HFFc6 (cell line): ENCODE measurements at places on chromosomes 2 and 18. TPM values are rescaled to one million over a fixed set of nuclear protein-coding genes. Genes with fewer than 3 reads are reported as not detected.

ASB3 gene
- 17.7 and 18.4 TPM in 2 replicates for total RNA-seq

DNA sequence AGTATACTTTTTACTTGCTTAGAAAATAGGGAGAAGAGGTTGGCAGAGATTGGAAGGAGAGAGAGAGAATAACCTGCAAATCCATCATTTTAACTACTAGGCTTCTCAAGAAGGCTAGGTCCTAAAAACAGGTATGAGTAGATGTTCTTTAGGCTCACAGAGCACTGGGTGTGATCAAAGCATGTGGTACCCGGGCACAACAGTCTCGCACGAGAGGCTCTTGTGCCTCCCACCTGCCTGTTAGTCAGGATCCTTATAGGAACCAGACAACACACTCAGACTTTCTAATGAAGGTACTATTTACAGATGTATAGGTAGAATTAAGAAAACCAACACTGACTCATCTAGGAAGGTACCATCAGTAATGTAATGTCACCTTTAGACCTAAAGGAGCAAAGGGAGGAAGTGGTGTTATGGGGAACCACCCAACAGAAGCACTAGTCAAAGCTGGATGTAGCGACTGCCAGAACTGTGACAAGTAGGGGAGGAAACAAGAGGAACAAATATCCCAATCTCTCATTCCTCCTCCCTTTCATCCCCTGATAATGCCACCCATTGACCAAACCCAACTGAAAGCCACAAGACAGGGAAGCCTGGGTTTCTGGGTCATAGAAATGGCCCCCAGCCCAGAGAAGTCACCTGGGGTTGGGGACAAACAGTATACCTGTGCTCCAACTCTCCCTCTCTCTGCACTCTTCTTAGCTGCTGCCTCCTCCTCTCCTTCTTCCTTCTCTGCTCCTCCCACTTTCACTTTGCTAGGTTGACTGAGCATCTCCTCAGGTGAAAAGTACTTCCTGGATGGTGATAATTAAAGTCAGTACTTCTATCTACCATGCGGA lies 16.0 kb upstream of the MARCHF4 start:
- no peak for DNase-seq

DNA sequence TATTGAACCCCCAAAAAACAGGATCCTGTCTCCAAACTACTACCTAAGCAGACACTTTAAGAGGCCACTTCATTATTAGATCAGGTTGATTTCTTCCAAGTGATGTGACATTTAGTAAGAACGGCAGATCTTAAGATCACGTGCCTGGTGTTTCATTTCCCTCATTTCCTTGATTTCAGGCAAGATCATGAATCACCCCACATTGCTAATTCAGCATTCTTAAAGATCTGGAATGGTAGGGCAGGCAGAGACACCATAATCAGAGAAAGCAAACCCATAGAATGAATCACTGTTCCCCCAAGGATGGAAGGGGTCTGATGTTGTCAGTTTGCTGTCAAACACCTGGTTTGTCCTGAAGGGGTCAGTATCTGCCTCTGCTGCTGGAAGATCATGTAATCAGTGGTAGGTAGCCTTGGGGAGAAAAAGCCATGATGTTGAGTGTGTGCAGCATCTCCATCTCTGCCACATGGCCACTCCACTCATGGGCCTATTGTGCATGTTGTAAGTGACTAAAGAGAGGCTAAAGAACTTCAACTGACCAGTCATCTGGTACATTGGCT lies 133.9 kb downstream of the ARHGAP15 start:
- DNase-seq, result no peak

DNA sequence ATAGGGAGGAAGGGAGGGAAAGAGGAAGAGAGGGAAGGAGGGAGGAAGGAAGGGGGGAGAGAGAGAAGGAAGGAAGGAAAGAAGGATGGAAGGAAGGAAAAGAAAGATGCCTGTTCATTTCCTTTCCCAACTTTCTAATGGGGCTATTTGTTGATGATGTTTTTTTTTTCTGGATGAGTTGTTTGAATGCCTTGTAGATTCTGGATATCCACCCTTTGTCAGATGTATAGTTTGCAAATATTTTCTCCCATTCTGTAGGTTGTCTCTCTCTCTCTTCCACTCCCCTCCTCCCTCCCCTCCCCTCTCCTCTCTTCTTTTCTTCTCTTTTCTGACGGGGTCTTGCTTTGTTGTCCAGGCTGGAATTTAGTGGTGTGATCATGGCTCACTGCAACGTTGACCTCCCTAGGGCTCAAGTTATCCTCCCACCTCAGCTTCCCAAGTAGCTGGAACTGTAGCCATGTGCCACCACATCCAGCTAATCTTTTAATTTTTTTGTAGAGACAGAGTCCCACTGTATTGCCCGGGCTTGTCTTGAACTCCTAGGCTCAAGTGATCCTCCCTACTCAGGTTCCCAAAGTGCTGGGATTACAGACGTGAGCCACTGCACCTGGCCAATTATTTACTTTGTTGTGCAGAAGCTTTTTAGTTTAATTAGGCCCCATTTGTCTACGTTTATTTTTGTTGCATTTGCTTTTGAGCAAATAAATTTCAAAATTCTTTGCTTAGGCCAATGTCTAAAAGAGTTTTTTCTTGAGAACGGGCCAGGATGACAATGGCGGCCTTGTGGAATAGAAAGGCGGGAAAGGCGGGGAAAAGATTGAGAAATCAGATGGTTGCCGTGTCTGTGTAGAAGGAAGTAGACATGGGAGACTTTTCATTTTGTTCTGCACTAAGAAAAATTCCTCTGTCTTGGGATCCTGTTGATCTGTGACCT lies 57.3 kb upstream of the FAM117B start:
- DNase-seq, result no peak

ASXL3 gene
- not detected in 2 replicates for total RNA-seq

- peak; percentile 53 for DNase-seq
These were observed 10.7 kb upstream of the ADCY3 start for GRCh38 chr2:24930768-24931167.

- peak; percentile 56 for DNase-seq
These were observed 87.3 kb downstream of the PDK1 start for GRCh38 chr2:172643142-172643541.

TIGD1 gene
- 2.9 to 3.2 TPM (median 2.9 TPM) in 3 replicates for total RNA-seq

SKOR2 gene
- not detected in 3 replicates for total RNA-seq

GRCh38 chr2:66691031-66691965 lies 256.4 kb downstream of the MEIS1 start:
- DNase-seq, result no peak

GAREM2 gene
- total RNA-seq, result not detected in 3 replicates

IL18R1 gene
- not detected in 3 replicates for total RNA-seq

ALPI gene
- not detected in 2 replicates for total RNA-seq

- no peak for DNase-seq
These were observed 37.5 kb downstream of the MAP4K3 start for GRCh38 chr2:39399570-39399969.

B3GNT2 gene
- total RNA-seq, result 14.7 to 15.8 TPM (median 15.3 TPM) in 3 replicates

GRCh38 chr2:233686928-233687327 lies 5.2 kb downstream of the UGT1A7 start:
- no peak for DNase-seq

DNA sequence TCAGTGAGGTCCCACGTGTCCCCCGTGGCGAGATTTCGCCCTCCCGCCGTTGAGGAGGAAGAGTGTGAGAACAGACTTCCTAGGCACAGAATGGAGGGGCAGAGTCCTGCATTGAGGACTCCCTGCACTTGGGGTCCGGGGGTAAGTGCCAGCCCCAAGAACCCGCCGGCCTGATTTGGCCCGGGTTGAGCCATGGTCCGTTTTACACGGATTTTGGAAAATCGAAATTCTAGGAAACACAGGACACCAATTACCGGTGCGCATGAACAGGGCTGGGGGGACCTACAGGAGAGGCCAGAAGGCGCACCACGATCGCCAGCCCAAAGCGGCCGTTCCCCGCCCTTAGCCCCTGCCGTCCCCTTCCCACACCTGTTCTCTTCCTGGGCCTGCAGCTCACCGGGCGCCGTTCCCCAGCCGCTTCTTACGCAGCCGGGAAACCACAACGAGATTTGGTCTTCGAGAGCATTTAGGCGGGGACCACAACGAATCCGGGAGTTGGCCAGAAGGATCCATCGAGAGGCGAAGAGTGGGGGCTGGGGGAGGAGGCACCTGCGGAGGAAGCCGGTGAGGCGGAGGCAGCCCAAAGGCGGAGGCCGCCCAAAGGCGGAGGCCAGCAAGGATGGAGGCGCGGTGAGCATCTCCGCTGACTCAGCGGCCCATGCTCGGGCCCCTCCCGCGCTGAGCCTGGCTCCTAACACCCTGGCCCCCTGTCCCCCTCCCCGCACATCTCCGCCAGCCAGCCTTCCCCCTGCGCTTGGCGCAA lies 464 bp upstream of the TLX2 start:
- no peak for DNase-seq

RIT2 gene
- total RNA-seq, result not detected in 3 replicates

RFTN2 gene
- total RNA-seq, result 0.16 TPM in 1 of 2 replicates, not detected in the other

DNA sequence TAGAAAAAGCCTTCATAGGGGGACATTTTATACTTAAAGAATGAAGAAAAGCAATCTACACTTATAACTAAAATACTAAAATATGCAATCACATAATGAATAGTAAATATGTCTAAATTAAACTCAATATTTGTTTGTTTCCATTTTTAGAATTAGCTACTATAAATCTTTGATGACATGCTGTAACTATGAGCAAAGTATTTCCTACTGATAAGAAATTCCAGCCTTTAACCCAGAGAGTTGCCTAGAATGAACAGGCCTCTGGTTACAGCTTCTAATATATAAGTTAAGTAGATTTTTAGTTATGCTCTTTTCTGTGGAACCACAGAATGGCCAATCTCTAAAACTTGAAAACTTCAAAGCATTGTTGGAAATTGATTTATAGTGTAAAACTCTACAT lies 1465.6 kb upstream of the ZEB2 start:
- DNase-seq, result no peak

DNA sequence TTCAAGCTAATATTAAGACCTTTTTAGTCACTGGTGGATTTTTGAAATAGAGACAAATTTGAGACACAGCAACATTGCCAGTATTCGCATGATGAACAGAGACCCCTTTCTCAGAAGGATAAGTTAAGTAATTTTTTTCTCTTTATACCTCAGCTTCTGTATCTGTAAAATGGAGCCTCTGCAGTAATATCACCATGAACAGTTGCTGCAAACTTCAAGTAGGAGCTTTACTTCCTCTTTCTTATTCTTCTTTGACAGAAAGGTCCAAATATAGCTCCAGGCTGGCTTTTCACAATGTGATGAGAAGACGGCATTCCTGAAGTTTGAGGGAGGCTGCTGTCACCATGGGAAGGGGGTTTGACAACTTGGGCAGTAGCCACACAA lies 158.7 kb downstream of the TDRD15 start:
- no peak for DNase-seq

DNA sequence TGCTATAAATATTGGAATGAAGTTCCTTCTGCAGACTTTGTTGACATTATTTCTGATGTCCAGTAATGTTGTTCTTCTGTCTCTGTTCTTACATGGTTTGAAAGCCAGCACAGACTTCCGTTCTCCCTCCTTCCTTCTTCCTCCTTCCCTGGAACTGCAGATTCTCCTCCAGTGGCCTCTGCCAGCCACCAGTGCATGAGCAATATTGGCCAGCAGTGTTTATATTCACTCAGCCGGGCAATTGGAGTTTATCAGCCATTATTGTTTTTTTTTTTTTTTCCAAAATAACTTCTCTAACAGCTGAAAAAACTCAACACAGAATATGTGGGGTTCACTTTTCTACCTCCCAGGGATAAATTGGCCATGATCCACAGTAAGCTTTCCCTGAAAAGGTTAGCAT lies 86.8 kb downstream of the ADCYAP1 start:
- no peak for DNase-seq

GRCh38 chr2:33275689-33276444 lies 200.6 kb upstream of the RASGRP3 start:
- peak; percentile 58 for DNase-seq

DNA sequence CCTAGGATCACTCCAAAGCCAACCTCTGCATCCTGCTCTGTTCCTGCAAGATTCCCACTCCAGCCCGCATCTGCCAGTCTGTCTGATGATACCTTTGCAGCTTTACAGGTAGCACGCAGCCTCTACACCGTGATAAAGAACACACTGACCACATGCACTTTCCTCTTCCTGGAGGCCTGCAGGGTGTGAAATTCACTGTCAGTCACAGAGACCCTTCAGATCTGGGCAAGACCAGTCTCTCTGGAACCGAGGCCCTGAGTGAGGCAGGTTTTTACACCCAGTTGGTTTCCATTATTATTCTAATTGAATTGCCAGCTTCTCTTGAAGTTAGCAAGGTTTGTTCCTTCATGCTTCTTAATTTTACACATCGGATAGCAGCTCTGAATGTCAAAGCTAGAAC lies 30.5 kb upstream of the TWIST2 start:
- no peak for DNase-seq

DNA sequence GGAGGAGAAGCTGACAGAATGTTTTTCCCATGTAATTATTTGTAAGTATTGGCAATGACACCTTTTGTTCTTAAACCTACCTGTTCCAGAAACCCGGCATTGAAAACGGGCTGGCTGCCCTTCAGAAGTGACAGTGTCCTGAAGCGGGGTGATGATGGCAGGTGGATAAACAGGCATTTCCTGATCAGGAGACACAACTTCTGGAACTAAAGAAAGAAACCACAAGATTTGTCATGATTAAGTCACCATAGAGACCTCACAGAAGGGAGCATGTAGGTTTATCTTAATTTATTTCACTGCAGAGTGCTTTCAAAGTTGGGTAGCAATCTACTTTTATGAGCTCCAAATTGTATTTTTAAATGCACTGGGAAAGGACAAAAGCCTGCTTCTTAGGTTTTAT lies 43.1 kb downstream of the TTN start:
- no peak for DNase-seq

UGT1A9 gene
- not detected in 3 replicates for total RNA-seq

ABHD1 gene
- not detected in 3 replicates for total RNA-seq

DPP10 gene
- not detected in 3 replicates for total RNA-seq

DNA sequence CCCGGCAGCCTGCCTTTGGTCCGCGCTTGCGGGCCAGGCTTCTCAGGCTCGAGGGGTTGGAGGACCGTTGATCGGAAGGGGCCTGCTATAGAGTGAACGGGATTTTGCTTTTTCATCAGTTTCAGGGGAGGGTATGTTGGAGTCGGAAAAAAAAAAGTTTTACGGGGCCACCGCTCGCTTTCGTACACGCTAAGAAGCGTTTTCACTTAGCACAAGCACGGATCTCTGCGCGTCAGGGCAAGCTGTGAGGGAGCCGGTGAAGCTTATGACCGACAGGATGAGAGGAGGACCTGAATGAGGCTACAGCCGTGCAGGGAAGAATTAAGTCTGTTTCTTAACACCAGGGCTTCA lies 443 bp downstream of the CPSF3 start:
- DNase-seq, result no peak

DNA sequence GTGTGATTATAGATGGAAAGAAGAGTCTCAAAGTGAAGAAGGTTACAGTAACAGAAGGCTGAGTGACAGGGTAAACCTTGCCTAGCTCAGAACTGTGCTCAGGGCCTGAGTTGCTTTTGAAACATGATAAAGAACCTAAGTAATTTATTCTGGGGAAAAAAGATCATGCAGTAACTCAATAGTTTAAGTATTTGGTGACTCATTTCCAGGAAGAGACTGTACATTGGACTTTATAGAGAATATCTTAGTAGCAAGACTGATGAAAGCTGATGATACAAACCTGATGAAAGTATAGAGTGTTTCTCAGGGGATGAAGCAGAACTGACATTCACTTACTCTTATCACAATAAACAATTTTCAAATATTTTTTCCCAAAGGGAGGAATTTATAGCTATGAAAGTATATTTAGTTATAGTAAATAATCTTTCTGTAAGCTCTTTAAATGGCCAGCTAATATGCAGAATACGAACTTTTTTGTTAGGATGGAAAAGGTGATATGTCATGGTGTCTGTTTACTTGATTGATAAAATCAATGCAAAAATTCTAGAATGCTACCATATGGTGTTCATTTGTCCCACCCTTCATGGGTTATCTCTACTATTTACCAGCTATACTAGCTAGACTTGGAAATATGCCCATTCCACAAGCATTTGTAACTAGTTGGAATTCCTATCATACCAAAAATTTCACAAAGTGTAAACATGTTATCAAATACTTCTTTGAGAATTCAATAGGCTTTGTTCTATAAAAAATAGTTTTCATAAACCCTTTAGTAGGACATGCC lies 1265.5 kb upstream of the ACVR2A start:
- DNase-seq, result peak; percentile 45
